ENCODE measurements at places on chromosomes 12 and 14.

DNA sequence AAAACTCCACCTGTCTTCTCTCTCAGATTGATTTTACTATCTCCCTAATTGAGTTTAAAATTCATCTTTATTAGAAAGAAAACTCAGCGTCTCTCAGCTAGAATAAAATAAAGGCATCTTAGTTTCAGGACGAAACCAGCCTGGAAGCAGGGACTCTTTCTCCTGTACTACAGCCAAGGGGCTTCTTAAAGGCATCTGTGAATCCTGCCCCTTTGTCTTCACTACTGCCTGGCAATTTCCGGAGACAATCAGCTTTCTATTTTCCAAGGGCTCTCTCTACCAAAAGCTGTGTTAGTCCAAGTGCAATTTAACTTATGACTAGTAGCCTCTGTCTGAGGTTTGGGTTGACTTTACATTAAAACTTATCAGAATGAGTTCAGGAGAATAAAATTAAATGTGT lies 623.3 kb upstream of the FOXG1 start:
- DNase-seq = no peak

GRCh38 chr12:112538740-112539139 lies 120.0 kb downstream of the PTPN11 start:
- no peak for DNase-seq

- peak; percentile 58 for DNase-seq
These were observed 281.0 kb upstream of the CRY1 start for GRCh38 chr12:107374161-107374840.

- DNase-seq = no peak
These were observed 736 bp downstream of the C14orf39 start for GRCh38 chr14:60485057-60485597.

DNA sequence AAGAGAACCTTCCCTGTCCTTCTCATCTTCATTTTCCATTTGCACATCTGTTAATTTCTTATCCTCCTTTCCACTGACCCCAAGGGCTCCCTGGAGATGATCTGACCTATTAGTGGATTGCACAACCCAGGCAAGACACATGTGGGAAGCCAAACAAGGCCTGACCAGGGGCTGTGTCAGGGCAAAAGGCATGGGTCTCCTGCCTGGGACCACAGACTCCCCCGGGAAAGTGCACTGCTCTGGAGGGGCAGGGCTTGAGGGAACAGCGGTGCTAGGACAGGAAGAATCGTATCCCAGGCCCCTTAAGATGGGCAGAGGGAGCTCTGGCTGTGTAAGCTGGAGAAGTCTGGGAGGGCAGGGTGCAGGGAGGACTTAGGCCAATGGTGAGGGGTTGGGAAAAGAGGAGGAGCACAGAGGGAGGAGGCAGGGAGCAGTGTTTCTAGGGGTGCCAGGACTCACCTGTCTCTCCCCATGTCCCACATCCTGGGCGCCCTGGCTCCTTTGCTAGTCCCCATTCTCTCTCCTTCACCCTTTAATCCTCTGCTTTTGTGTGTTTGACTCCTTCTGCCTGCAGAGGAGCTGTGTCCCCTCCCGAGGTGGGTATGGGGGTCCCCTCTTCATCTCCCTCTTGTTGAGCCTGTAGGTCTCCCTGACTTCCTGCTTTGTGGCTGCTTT lies 25.3 kb downstream of the PLEKHG3 start:
- no peak for DNase-seq

GRCh38 chr14:101410126-101410525 lies 151.2 kb upstream of the DIO3 start:
- DNase-seq = no peak

DNA sequence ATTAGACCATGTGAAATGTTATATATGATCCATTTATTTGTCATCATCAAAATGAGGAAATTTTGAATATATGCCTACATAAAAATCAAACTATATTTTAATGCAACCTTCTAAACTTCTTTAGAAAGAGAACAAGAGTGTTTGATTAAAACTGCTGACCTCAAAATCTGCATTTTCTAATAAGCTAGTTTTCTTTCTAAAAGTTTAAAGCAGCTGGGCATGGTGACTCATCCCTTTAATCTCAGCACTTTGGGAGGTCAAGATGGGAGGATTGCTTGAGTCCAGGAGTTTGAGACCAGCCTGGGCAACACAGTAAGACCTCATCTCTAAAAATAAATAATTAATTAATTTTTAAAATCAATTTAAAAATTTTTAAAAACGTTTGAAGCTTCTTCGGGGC lies 36.2 kb downstream of the GNPTAB start:
- DNase-seq = no peak

DNA sequence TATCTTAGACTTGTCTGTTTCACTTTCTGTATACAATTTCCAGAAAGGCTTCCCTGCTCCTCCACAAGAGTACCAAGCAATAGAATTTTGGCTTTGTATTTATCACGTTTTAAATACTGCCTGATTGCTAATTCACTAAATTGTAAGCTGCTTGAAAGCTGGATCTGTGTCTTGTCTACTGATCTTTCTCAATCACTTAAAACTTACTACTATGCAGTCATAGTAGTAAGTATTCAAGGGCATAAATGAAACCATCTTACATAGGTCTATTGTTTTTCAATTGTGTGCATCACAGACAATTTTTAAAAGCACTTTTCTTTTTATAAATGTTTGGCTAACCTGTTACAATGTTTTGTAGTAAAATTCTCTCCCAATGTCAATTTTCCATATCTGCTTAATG lies 1.2 kb upstream of the GLIPR1L2 start:
- peak; percentile 30 for DNase-seq

DNA sequence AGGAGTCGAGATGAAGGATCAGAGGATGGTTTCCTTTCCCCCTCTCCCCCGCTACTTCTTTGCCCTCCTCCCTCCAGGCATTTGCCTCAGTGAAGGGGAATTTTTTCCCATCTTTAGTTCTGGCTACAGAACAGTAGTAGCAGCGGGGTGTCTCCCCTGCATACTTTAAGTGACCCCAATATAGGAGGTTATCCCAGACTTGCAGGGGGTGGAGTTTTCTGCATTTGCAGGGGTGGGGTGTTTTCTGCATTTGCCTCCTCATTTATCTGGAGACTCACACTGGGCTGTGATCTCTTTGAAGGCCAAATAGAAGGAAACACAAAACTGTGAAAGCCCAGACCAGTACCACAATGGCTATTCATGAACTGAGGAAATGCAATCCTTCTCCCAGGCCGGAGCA lies 19.8 kb downstream of the PTPRB start:
- DNase-seq = no peak

DNA sequence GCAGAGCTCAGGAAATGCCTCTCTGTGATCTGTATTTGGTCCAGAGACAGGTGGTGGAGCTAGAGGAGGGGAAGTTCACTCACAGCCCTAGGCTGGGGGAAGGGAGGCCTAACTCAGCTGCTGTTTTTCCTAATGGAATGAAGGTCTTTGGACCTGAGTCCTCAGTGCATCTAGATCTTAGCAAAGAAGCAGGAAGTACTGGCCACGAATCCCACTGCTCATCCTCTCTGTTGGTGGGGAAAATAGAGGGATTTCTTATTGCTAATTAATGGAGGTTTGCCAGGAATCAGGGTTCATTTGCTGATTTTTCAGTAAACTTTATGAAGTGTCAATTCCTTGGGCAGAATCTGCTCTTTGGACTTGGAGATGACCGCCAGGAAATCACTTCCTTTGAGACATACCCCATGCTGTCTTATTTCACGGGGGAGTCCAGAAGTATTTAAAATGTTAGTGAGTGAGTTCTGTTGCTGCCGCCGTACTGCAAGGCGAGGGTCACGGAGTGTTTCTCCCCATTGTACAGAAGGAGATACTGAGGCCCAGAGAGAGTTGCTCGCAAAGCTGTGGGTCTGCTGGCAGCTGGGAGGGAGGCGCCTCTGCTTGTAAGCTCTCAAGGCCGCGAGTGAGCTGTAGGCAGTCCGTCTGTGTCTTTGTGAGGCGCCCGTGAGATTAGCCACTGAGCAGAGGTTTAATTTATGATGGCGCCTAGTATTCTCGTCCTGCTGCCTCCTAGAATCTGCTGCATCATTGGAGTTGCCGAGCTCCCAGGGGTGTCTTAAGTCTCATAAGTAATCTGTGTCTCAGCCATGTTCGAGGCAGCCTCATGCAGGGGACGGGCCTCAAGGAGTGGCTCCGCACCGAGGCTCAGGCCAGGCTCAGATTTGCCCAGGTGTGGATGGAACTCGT lies 88.2 kb downstream of the TSPAN9 start:
- no peak for DNase-seq

- DNase-seq = no peak
These were observed 6.3 kb upstream of the LTBP2 start for GRCh38 chr14:74618078-74618952.

GRCh38 chr12:93173178-93173957 lies 204.4 kb upstream of the NUDT4 start:
- DNase-seq = no peak

GRCh38 chr12:99043319-99043914 lies 398.3 kb downstream of the APAF1 start:
- no peak for DNase-seq

DNA sequence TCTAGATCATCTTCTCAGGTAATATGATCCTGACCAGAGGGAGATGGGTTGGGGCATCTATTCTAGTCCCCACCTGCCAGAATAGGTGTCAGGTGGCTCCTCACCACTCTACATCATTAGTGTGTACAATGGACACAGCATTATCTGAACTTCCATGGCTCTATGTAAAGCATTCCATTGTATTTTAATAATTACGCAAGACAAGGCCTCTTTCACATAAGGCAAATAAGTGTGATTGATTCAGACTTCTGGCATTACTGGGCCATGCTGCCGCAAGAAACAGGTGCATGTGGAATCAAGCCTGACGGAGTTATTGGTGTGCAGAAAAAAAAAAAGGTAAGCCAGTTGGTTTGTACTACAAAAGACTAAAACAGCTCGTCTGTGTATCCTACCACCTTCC lies 3.1 kb upstream of the DDHD1 start:
- DNase-seq = no peak

- peak; percentile 79 for DNase-seq
These were observed 27.2 kb upstream of the PNMA1 start for GRCh38 chr14:73741386-73741875.

GRCh38 chr12:71576496-71576895 lies 87.2 kb downstream of the ZFC3H1 start:
- no peak for DNase-seq

DNA sequence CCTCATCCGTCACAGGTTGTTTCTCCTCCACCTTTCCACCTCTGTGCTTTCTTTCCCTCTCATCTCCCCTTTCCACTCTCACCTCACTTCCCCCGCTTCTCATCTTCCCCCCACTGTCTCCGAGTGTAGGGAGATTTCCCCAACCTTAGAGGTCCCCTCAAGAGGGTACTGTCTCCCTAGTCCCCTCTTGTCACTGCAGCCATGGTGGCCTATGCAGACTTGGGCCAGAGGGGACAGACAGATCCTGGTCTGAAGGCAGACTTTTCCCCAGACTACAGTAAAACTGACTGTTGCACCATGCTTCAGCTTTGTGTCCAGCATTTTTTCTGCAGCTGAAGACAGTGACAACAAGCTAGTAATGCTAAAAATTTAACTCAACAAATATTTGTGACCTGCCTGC lies 41.2 kb downstream of the KANSL2 start:
- DNase-seq = no peak

DNA sequence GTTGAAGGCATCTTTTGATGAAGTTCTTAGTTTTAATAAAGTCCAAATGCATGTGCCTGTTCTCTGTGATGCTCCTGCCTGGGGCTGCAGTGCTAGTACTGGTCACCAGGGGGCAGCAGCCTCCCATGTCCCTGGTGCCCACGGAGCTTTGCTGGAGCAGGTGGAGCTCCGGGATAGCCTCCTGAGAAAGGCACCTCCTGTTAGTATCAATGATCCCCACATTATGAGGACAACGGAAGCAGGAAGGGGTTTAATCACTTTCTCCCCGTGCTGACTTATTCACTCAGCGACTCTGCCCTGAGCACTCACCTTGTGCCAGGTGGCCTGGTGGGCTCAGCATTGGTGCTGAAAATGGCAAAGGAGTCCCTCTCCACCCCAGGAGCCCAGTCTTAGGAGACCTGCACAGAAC lies 123.0 kb upstream of the PZP start:
- peak; percentile 53 for DNase-seq

- DNase-seq = peak; percentile 40
These were observed 1.4 kb downstream of the NFKBIA start for GRCh38 chr14:35403114-35403602.

DNA sequence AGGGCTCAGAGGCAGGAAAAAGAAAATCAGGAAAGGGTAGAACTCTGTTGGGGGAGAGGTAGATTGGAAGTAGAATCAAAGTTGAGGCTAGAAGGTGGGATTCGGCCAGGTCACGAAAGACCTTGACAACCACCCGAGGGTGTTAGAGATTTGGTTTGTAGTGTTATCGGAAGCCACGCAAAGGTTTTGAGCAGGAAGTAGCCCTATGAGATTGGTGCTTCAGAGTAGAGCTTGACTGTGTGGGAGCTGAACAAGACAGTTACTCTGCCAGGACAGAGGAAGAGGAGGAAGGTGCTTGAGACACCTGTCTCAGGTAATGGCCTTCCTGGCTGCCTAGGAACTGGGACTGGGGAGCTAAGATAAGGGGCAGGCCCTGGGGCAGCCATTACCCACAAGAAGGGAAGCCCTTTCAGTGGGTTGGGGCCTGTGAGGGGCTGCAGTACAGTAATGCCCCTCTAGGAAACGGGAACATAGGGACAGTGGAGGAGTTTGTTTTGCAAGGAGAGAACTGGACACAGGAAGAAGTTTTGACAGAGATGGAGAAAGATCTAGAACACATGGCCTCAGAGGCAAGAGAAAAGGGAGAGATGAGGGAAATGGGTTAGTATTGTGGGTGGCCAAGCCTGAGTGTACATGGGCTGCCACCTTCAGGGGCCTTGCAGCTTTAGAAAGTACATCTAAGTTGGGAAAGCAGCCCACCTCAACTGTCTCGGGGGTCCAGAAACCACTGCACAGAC lies 73.5 kb downstream of the RIN3 start:
- peak; percentile 26 for DNase-seq

GRCh38 chr14:52789118-52789517 lies 2.3 kb downstream of the GNPNAT1 start:
- DNase-seq = no peak

DNA sequence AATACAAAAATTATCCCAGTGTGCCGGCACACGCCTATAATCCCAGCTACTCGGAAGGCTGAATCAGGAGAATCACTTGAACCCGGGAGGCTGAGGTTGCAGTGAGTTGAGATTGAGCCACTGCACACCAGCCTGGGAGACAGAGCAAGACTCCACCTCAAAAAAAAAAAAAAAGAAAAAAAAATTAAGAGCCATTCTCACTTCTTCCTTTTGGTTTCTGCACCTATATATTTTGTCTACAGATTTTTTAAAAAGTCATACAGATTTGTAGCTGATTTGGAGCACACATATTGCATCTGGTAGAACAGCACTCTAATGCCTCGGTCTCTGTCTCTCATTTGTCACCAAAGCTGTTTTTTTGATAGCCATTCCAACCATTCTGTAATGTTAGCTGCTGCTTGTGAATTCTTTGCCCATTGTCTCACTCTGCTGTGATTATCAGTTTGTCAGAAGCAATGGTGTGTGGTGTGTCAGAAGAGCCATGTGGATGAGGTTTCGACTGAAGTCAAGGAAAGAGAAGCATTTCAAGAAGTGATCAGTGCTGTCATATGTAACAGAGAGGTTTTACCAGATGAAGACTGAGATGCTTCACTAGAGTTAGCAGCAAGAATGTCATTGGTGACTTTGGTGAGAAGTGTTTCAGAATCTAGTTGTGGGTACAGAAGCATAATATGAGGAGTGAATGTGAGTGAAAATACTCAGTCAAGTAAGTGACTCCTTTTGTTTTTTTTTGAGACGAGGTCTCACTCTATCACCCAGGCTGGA lies 8.7 kb upstream of the KTN1 start:
- DNase-seq = no peak

GRCh38 chr12:109595321-109595902 lies 21.8 kb downstream of the MVK start:
- DNase-seq = no peak
